AG09309 (cell line): ENCODE measurements at places on chromosomes 1 and 21.

DNA sequence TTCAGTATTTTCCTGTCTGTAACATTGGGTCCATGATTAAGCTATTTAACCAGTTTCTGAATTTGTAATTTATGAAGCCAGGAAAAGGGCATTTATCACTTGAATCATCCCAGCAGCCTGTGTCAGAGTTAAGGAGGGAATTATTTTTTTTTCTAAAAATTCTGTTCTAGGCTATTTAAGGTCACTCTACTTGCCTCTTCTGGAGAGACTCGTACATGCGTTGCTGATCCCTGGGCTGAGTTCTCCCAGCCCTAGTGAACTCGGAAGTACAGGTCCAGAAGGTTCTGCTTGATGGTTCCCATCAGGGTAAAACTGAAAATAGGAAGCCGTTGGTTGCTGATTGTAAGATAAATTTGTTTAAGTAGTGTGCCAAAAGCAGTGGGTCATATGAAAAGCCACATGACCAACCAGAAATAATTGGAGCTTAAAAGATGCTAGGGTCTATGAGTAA is 90.7 kb downstream of the GPR88 start:
- no peak for DNase-seq

DNA sequence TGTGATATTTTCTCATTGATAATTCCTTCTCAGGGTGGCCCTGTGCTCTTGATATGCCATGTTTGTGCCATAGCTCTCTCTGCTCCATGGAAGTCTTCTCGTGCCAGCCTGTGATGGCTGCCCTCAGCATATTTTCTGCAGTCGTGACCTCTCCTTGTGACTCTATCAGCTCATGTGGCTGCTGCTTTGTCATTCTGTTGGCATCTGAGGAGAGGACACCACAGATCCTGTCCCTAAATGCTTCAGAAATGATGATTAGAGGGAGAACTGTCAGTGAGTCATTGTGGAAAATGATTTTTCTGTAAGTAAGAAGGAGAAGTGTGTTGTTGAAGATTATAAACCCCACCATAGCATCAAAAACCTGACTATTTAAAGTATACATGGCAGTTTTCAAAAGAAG is 286.0 kb downstream of the ADGRL2 start:
- DNase-seq, result no peak

DNA sequence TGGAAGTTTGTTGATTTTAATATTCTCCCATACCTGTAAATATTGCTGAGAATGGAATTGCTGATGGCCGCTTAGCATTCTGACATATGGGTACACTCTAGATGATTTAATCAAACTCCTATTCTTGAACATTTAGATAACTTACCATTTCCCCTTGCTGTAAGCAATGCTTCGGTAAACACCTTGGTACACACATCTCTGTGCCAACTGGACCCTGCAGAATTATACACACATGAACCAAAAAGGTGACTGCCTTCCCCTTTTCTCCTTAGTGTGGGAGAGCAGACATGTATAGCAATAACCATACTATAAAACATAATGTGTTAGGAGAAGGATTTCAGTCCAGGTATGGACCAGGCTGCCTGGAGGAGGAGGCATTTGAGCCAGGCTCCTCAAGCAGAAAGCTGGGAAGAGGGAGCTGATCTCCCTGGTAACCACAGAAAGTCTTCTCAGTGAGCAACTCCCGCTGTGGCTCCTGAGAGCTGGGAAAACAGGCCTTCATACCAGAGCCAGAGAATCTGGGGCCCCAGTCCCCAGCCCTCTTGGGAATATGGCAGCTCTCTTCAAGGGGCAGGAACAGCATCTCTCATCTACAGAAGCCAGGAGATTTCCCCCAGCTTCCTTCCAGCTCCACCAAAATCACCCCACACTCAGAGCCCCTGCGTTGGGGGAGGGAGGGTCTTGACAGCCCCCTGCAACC is 33.9 kb upstream of the CSF1 start:
- DNase-seq, result peak; percentile 58

DNA sequence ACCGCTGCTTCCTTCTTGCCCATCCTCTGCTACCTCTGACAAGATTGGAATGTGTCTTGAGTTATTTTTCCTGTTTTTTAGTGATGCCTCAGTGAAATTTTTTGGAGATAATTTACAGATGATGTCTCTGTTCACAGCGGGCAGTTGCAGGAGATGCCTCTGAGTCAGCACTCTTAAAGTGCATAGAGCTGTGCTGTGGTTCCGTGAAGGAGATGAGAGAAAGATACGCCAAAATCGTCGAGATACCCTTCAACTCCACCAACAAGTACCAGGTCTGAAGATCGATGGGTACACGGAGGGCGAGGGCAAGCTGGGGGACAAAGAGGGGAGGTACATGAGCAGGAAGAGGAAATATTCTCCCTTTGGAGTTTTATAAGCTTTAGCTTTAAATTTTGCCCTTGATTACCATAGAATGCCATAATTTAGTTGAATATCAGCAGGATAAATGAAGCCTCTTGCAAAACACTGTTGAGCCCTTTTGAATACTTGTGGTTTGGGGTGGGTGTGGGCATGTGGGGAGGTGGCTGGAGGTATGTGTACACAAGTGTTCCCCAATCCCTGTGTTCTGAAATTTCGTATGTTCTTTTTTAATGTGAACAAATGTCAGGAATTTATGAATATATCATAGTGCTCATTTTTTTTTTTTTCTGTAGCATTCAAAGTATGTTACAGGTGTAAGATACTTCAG is 19.8 kb downstream of the ATP1A1 start:
- DNase-seq, result no peak

GRCh38 chr21:31041295-31042079 is 3.2 kb upstream of the KRTAP19-8 start:
- no peak for DNase-seq

- no peak for DNase-seq
These were observed 5.5 kb downstream of the OR2C3 start for GRCh38 chr1:247530785-247531184.

DNA sequence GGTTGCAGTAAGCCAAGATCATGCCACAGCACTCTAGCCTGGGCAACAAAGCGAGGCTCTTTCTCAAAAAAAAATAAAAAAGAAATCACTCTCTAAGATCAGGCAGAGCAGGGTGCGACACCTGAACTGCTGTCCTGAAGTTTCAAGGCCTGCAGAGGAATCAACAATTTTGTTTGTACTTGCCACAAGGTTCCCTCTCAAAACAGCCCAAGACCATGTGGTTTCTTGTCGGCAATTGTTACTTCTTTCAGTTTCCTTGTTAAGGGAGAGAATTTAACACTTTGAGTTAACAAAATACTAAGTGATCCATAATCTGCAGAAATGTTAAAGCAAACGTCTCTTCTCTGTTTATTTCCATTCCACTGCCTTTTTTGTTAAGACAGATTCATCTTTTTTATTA is 36.5 kb downstream of the MACO1 start:
- DNase-seq, result no peak

- DNase-seq, result peak; percentile 17
These were observed 161.7 kb downstream of the FCRL5 start for GRCh38 chr1:157390651-157391050.

DNA sequence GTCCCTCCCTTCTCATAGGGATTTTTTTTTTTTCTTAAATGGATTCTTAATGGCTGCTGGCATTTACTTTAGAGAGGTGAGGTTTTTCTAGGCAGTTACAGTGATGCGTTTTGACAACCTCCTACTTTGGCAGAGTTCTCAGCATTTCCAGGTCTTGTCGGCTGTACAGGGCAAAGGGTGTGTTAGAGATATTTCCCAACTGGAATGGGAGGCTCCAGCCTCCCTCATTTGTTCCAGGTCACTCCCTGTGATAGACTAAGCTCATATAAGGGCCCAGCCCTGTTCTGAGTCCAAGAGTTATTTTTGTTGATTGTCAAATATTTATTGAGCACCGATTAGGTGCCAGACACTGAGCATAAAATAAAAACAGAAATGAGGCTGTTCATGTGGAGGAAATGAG is 7.6 kb upstream of the XKR8 start:
- no peak for DNase-seq

DNA sequence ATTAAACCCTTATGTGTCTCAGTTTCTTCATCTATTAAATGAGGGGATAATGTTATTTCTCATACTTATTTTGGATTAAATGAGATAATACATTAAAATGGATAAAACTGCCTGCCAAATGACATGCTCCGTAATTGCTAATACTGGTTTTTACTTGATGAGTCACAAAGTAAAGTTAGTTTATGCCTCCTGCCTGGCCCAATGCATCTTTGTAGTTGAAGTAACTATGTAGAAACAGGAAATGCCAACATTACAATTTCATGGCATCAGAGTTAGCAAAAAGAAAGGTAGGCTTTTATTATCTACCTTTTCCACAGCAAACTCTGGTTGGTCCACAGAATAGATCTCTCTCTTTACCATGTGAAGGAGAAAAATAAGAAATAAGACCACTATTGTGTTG is 214.5 kb downstream of the TBX15 start:
- DNase-seq, result no peak

- no peak for DNase-seq
These were observed 14.0 kb downstream of the IFI16 start for GRCh38 chr1:159023723-159024122.

- peak; percentile 33 for DNase-seq
These were observed 5.5 kb upstream of the PLEKHM2 start for GRCh38 chr1:15678578-15678977.

- no peak for DNase-seq
These were observed 23.4 kb downstream of the SYT11 start for GRCh38 chr1:155882766-155883165.

- no peak for DNase-seq
These were observed 43.1 kb downstream of the SCP2 start for GRCh38 chr1:52970149-52970548.

DNA sequence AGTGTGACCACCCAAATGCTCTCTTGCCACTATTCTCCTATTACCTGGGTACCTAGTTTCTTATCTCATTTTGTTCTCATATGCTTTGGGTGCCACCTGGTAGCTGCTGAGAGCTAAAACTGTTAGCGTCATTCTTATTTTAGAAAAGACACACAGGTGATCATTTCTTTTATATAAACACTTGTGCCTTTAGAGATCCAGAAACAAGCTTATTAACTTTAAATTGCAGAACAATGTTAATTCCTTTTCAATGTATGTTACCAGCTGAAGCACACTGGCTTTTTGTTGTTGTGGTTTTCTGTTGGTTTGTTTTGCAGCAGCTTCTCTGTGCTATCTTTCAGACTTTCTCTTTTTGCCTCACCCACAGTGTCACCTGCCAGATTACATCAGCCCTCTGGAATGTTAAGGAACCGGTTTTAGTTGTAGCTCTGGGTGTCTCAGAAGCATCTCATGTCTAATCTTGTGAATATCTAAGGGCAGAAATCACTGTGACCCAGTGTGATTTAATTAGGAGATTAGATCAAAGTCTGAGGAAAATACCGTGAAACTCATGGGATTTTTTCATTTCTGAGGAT is 43.4 kb upstream of the SLC19A2 start:
- no peak for DNase-seq

- DNase-seq, result no peak
These were observed 33.5 kb upstream of the CRB1 start for GRCh38 chr1:197234581-197234980.

GRCh38 chr1:188762166-188762743 is 1715.4 kb downstream of the BRINP3 start:
- DNase-seq, result no peak

GRCh38 chr1:235917267-235917811 is 50.6 kb upstream of the LYST start:
- peak; percentile 99 for DNase-seq

DNA sequence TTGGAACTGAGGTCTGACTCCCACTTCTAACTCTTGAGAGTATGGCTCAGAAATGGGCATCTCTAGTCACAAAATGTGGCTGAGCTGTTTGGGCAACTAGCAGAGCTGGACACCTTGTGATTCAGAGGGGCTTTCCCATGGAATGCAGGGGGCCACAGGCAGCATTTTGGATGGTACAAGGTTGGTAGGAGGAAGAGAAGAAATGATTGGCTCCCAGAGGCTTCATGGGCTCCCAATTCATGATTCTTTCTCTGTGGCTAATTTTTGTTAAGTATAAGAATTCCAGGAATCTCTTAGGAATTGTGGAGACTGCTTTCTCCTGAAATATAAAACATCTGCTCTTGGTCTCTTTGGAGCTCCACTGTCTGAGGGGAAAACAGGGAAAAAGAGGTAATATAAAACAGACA is 49.7 kb downstream of the PBX1 start:
- DNase-seq, result no peak

DNA sequence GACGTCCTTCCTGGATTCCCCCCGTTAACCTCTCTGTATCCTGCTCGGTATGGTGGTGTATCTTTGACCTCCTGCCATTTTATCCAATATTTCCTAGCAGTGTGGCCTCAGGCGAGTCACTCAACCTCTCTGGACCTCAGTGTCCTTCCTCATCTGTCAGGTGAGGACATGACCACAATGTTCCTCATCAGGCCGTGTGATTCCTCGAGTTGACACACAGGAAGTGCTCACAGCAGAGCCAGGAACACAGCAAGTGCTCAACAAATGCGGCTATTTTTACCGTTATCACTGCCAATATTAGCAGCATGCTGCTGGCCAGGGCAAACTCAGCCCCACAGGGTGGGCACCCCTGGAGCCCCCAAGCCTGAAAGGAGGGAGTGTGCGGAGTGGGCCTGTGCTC is 450.2 kb downstream of the KIF26B start:
- DNase-seq, result no peak

DNA sequence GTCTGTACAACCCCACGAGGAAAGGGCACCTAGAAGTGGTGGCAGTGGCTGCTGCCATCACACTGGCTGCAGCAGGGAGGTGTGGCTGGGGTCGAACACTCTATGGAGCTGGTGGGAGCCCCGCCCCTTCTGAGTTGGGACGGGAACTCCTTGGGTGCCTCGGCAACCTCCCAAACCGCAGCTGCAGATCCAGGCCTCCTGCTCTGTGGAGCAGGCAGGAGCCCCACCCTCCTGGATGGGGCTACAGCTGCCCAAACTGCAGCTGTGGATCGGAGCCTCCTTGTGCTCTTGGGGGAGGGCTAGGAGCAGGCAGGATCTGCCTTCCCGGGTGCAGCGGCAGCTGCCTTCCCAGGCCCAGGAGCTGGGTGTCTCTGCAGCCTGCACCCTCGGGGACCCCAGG is 38.9 kb upstream of the TARDBP start:
- peak; percentile 32 for DNase-seq

- peak; percentile 50 for DNase-seq
These were observed 25.0 kb upstream of the ZNF436 start for GRCh38 chr1:23394684-23395083.

DNA sequence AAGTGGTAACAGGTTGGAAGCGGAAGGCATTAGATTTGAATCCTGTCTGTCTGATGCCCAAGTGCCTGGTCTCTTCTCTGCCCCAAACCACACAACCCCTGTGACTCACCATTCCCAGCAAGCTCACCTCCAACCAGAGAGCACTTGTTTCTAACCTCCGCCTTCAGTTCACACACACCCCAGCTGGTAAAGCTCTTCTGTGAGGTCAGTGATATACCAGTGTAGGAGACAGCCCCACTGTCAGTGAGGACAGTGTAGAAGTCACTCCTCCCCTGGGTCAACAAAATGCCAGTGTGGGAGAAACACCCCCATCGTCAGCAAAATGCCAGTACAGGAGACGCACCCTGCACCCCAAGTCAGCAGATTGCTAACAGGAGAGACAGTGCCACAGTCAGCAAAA is 2.6 kb downstream of the RIMS3 start:
- DNase-seq, result no peak

DNA sequence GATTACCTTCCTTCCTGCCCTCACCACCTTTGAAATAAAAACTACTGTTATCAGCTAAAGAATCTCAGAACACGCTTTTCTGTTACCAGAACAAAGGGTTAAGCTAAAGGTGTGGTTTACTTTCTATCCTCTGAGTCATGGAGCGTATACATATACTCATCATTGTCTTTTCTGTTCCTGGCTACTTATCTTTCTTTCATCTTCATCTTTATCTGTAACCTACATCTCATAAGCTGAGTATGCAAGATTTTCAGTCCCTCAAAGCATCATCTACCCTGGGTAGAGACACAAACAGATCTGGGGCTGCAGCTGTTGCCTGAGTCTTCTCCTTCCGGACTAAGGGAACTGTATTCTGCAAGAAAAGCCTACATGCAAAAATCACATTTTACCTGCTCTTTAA is 75.6 kb downstream of the LMO4 start:
- no peak for DNase-seq
